Activated naive CD4-positive, alpha-beta T cell treated with anti-CD3 and anti-CD28 coated beads for 36 hours (primary cell): ENCODE measurements at places on chromosomes 7 and 10. TPM values are rescaled to one million over a fixed set of nuclear protein-coding genes. Genes with fewer than 3 reads are reported as not detected.
A peak's percentile ranks its signal among the peaks of the same experiment; 100 is the strongest.

GRCh38 chr7:35800718-35801391 is at the start of gene SEPTIN7:
TSS of gene SEPTIN7 (plus strand) at chr7:35801057. CDS start at chr7:35801210, 153 bp downstream.
- DNase-seq, result peak; percentile 99

GRCh38 chr7:1460821-1461645 is 1.8 kb upstream of the MICALL2 start:
- DNase-seq, result no peak

DNA sequence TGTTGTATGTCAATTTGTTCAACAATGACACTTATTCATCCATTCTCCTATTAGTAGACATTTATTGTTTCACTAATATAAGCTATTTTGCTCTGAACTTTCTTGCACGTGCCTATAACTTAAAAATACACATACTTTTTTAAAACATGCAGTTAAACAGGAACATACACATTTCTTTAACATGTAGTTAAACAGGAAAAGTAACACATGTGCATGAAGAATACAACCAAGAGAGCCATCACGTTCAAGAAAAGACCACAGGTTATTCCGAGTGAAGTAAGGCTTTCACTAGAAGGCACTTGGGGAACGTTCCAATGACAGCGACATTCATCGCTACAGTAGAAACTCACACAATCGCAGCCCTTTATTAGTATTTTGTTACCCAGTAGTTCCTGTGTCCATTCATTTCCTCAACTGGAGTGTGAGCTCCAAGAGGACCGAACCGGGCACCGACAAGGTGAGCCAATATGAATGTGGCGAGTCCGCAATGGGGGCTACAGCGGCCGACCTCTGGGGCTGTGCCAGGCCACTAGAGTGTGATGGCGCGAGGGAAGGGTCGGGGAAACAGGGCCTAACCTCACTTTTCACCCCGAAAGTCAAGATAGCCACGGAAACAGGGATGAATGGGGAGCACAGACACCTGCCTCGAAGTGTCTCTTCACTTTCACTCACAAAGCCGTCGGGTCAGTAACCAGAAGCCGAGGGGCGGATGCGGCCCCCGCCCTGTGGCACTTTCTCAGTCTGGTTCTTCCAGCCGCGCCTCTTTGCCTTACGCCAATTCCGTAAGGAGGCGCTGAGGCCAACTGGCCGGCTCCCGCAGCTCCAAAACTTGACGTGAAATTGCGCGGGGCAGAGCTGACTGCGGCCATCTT is 775 bp upstream of the SEPTIN7 start:
- peak; percentile 80 for DNase-seq

The CALML5 gene
- total RNA-seq, result not detected

- DNase-seq, result no peak
Measured at GRCh38 chr10:8752146-8752843, 697.8 kb downstream of the GATA3 start.

DNA sequence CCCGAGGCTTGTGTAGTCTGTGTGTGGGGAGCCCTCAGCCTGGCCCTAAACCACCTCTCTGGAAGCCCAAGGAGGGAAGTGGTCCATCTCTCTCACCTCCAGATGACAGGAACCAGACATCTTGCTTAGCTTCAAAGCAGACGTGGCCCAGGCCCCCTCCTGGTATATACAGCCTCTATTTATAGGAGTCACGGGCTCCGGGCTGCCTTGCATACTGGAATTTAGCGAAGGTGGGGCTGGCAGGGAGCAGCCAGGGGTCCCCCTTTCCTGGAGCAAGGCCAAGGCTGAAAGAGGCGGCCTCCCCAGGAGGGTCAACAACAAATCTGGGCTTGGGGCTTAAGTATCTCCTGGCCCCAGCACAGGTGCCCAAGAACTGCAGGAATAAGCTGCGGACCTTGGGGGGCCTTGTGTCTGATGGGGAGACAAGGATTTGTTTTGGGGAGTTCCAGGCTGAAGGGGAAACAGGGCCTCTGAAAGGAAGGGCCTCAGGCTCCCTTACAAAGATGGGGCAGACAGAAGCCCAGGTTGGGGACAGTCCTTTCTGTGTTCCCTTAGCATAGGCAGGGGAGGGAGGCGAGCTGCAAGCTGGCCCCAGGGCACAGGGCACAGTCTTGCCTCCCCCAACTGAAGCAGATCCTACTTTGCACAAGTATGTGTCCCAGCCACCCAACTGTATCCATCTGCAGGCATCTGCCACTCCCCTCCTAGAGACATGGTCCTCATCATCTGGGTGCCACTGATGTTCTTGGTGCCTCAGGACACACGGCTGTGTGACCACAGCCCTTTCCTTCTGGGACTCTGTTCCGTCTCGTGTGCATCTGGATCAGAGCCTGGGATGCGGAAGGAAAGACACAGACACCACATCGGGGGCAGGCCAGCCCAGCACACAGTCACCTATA is 11.9 kb downstream of the ZCCHC24 start:
- no peak for DNase-seq

GRCh38 chr7:69625238-69625637 is 27.0 kb downstream of the AUTS2 start:
- DNase-seq, result no peak

- no peak for DNase-seq
Measured at GRCh38 chr7:18117482-18117881, 89.8 kb upstream of the PRPS1L1 start.

The TIMM23 gene
- 54.3 TPM for total RNA-seq
